Astrocyte of the spinal cord (primary cell): ENCODE measurements at places on chromosomes 13 and 19.

GRCh38 chr19:2276429-2276986, 5.5 kb downstream of the PEAK3 start:
- DNase-seq: no peak

DNA sequence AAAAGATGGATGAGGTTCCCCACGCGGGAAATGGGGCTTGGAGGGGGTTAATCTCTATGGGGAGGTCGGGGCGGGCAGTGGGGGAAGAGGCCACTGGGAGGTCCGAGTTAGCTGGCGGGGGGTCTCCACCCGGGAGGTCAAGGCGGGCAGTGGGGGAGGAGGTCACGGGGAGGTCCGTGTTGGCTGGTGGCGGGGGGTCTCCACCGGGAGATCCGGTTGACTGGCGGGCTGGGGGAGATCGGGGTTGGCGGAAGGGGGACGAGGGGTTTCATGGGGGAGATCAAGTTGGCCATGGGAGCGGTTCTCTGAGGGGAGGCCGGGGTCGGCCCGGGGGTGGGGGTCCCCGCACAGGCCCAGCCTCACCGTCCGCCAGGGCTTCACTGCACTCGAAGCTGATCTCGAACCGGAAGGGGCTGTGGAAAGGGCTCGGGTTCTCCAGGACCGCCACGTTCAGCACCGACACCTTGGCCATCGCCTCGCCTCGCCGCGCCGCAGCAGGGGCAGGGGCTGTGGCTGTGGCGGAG, 342 bp downstream of the ASF1B start:
- DNase-seq: no peak

- no peak for DNase-seq
Observed at GRCh38 chr19:58054901-58055874, 3.9 kb upstream of the ZNF135 start.

GRCh38 chr13:114309806-114310410, 4.4 kb upstream of the CHAMP1 start:
- DNase-seq: no peak

- DNase-seq: peak; percentile 96
Observed at GRCh38 chr19:46975925-46976782, 43.5 kb upstream of the NPAS1 start.

- no peak for DNase-seq
Observed at GRCh38 chr19:17021328-17021727, 5.3 kb downstream of the CPAMD8 start.

DNA sequence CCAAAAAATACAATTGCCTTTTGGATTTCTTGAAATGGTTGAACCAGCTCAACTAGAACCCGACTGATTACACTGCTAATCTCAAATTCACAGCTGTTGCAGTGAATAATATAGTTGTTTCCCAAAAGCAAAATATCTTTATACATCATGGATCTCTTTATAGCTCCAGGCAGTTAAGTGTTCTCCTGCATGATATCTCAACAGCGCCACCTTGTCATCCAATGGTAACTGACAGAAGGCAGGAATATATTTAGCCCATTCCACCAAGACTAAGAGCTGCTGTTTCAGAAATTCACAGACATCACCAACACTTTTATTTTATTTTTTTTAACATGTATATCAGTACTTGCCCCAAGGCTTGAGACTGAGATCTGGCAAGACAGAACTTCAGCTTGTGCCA, 1141.0 kb upstream of the PRR20A start:
- no peak for DNase-seq

- DNase-seq: no peak
Observed at GRCh38 chr13:98652721-98653462, 76.0 kb upstream of the STK24 start.
